ENCODE measurements at places on chromosomes 11 and 22.

- no peak for DNase-seq
These were observed 173.4 kb upstream of the TTC12 start for GRCh38 chr11:113141010-113141409.

DNA sequence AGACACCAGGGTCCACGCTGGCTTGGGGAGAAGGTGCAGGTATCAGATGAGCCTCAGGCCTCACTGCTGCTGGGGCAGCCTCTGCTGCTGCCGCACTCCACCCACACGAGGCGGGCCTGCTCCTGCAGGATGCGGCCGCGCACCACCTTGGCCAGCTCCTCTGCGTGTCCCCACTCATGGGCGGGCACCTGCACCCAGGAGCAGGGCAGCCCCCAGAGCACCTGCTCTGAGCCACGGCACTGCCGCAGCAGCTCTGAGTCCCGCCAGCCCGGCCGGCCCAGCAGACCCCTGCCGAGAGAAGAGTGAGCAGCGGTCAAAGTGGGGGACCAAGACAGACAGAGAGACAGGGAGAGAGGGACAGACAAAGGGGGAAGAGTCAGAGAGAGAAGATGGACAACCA, 4.9 kb upstream of the MFNG start:
- no peak for DNase-seq

- peak; percentile 61 for DNase-seq
These were observed 33.8 kb downstream of the SYT13 start for GRCh38 chr11:45252134-45252856.

GRCh38 chr11:78371221-78371891, 46.3 kb downstream of the GAB2 start:
- DNase-seq, result no peak

GRCh38 chr11:70494559-70495350, 96.4 kb downstream of the CTTN start:
- no peak for DNase-seq

Measured in kidney (tissue), 22 donors.